ENCODE measurements at places on chromosomes 7 and 10.

DNA sequence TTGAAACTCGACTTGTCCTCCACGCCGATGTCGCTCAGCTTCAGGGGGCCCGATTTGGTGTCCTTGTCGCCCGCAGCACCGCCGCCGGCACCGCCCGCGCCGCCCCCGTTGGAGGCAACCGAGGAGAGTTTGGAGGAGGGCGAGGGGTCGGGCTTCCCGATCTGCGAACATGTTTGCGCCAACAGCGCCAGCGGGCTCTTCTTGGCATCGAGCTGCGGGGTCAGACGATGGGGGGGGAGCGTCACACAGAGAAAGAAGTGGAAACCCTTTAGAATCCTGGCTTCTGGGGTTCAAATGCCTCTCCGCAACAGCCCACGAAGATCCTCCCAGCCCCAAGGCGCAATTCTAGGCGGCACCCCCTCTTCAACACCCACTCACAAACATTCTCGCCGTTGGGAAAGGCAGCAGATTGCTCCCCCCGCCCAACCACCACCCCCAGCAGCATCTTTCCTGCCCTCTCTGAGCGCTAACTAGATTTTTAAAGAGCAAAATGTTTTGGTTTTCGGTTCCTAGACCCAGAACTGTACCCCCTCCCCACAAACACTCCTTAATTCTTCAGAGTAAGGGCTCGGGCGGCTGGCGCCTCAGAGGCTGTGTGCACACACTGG lies 1.3 kb downstream of the ZNF503 start:
- DNase-seq: no peak

DNA sequence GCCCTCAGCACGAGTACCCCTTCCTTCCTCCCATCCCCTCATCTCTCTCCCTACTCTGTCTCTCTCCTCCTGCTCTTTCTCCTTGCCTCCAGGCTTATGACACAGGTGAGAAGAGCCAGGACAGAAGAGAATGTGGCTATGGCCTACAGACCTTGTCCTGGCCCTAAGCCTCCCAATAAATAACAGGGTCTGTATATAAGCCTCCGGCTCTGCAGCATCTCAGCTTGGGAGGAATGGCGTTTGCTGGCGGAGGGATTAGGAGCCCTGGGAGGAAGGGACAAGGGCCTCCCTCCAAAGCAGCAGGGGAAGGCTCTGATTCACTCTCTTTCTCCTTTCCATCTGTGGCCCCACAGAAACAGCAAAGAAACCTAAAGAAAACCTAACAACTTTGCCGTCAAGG lies 45.8 kb downstream of the COL13A1 start:
- DNase-seq: no peak

DNA sequence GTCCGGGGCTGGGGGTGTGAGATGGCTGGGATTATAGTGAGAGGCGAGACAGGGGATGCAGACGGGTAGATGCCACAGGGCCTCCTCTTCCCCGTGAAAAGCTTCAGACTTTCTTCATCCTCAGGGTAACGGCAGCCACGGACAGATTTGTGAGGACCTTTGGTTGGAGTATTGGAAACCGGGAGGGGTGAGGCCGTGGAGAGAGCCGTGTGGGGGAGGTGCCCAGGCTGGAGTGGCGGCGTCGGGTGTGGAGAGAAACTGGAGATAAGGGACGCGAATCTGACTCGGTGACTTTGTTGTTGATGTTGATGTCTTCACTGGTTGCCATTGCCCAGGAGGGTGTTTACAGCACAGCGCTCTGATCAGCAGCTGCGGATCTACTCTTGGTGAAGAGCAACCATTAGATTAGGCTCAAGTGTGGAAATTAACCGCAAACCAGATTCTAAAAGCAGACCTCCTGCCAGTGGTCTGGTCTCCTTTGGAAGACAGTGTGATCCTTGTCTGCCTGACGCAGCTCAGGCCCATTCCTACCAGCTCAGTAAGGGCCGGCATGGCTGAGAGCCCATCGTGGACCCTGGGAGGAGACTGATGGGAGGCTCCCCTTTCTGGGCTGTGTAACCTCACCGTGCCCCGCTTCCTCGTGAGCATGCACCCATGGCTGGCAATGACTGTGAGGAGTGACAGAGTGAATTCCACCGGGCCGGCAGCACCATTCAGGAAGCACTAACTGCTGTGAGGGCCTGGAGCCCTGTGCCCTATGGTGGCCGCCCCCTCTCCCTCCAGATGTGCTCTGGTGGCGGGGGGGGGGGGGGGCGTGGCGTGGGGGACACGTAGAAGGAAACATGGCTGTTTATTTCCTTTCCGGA lies 90.3 kb downstream of the INPP5A start:
- no peak for DNase-seq

DNA sequence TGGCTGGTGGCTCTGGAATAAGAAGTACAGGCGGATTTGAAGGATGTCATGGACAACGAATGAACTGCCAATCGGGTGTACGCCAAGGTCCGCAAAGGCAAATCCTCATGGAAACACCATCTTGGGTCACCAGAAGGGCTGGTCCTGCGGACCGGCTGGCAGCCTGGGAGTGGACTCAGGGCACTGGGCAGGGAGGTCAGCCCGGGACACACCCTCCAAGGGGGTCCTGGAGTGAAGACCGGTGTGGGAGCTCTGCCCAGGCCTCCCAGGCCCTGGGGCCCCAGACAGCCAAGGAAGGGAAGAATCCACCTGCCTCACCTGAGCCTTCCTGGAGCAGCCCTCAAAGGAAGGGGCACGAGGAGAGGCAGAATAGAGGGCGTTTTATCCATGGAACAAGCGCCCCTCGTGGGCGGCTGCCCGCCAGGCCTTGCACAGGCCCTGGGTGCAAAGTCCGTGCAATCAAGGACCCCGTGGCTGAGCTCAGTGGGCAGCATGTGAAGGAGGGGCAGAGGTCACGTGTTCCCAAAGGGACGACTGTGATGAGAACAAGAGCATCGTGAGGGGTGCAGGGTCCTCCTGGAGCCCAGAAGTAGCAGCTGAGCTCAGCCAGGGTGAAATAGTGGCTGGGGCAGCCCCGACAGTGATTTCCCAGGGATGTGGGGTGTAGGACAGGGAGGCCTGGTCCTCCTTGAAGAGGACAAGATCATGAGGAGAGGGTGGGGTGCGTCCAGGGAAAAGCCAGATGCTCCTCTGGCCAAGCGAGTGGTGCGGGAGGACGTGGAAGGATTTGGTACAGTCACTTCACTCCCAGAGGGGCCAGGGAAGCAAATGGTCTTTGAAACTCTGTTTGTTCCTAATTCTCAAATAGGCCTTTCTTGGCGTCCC lies 105.2 kb downstream of the TCERG1L start:
- no peak for DNase-seq
